Nephron progenitor cell (in vitro differentiated cells): ENCODE measurements at places on chromosomes 3 and 15.

DNA sequence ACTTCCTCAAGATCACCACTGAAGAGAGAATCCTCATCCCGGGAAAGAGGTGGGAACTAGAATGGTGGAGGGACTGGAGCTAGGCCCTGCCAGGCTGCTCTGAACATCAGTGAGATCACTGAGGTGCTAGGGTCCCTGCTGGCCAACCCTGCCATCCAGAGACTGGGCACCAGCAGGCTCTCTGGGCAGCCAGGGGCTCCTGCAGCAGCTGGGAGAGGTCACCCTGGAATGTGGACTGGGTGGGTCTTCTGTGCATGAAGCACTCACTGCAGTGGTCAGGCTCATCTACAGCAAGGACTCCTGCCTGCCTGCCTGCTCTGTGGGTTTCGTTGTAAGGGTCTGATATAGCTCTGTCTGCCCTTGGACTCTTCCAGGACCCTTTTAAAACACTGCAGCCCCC lies 24.9 kb downstream of the ALS2CL start:
- no peak for DNase-seq

DNA sequence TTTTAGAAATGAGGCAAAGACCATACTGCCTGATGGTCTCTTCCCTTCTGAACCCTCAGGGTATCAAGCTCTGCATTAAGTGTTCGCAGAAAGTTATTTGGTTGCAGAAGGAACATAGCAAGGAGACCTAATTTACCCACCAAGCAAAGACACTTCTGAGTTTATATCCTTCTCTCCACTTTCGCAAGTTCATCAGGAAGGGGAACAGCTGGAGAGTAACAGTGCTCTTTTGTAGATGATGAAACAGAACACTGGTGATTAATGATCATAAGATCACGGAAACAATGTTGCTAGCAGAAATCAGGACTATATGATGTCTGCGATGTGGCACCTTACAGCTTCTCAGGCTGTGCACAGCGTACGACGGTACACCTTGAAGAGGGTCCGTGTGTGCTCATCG lies 62.1 kb downstream of the NCEH1 start:
- DNase-seq = no peak

- no peak for DNase-seq
Observed at GRCh38 chr15:81199031-81199779, 2.5 kb downstream of the IL16 start.

DNA sequence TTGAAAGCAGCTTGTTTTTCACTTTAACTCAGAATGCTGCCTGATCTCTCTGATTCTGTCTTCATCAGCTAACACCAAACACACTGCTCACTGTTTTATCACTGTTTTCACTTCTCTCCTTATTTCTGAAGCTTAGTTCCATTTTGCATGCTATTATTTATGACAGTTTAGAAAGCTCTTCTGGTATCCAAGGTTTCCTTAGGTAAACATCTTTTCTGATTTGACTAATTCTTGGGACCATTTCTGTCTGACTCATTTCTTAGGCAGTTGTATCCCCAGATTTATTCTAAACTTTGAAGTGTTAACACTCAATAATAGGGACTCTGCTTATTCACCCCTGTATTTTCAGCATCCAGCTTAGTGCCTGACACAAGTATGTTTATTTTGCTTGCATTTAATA lies 167.7 kb downstream of the BCHE start:
- no peak for DNase-seq

GRCh38 chr3:102329066-102329465 lies 105.7 kb upstream of the ZPLD1 start:
- DNase-seq = no peak

GRCh38 chr3:77362936-77363335 lies 323.0 kb downstream of the ROBO2 start:
- no peak for DNase-seq

- DNase-seq = no peak
Observed at GRCh38 chr3:69558912-69559311, 173.0 kb upstream of the FRMD4B start.

GRCh38 chr3:122533931-122534334 lies 19.2 kb upstream of the KPNA1 start:
- DNase-seq = no peak

- DNase-seq = peak; percentile 9
Observed at GRCh38 chr3:167350245-167350862, 29.7 kb downstream of the ZBBX start.

DNA sequence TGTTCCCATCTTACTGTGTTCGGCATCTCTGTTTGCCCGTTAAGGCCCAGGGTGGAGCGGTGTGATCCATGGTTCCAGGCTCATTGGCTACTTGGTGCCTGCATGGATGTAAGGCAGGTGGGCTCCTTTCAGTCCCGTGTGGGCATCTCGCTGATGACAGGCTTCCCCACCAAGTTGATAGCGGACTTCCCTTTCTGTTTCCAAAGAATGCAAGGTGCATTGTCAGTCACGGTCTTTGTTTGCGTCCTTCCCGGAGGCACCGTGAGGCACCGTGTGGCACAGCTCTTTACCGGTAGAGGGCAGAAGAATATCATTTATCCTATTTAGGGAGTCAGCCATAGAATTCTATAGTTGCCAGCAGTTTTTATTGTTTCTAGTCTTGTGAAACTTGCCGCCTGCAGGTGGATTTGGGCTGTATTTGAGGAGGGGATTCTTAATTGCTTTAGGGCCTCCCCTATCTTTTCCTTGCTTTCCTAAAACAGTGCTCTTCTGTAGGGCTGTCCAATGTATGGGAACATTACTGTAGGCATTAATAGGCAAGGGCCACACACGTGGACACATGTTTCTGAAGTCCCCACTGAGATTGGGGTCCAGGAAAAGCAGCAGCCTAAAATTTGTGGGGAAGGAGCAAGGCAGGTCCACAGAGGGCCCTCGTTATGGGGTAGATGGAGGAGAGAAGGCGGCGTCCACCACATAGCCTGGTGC lies 244.1 kb downstream of the SLCO3A1 start:
- DNase-seq = peak; percentile 65

GRCh38 chr3:182937293-182938051 lies 42.9 kb downstream of the DCUN1D1 start:
- no peak for DNase-seq

- DNase-seq = no peak
Observed at GRCh38 chr3:93969997-93970396, 3.7 kb downstream of the PROS1 start.

GRCh38 chr15:31069360-31070000 lies 32.0 kb downstream of the TRPM1 start:
- DNase-seq = no peak

DNA sequence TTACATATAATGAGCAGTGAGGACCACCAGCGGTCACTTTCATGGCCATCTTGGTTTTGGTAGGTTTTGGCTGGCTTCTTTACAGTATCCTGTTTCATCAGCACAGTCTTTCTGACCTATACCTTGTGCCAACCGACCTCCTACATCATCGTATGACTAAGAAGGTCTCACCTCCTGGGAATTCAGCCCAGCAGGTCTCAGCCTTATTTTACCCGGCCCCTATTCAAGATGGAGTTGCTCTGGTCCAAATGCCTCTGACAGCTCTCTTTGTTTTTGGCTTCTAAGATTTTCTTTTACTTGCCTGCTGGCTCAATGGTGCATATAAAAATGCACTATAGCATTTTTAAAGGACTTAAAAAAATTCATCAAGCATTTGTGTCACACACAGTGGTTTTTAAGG lies 3.2 kb upstream of the MME start:
- DNase-seq = no peak

DNA sequence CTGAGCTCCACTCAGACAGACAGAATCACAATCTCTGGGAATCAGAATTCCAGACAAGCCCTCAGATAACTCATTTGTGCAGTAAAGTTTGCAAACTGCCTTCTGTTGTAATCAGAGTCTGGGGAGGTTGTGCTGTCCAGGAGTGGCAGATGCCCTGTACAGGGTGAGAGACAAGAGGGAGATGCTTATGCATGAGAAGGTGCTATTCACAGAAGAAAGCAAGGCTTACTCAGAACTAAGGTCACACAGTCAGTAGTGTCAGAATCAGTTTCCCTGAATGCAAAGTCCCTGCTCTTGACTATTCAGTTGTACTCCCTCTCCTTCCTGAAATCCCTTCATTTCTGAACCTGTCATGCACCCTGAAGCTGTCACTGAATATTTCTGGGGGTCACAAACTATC lies 43.7 kb downstream of the SRPRB start:
- DNase-seq = no peak

GRCh38 chr3:112778353-112778948 lies 68.2 kb downstream of the CD200R1L start:
- no peak for DNase-seq

DNA sequence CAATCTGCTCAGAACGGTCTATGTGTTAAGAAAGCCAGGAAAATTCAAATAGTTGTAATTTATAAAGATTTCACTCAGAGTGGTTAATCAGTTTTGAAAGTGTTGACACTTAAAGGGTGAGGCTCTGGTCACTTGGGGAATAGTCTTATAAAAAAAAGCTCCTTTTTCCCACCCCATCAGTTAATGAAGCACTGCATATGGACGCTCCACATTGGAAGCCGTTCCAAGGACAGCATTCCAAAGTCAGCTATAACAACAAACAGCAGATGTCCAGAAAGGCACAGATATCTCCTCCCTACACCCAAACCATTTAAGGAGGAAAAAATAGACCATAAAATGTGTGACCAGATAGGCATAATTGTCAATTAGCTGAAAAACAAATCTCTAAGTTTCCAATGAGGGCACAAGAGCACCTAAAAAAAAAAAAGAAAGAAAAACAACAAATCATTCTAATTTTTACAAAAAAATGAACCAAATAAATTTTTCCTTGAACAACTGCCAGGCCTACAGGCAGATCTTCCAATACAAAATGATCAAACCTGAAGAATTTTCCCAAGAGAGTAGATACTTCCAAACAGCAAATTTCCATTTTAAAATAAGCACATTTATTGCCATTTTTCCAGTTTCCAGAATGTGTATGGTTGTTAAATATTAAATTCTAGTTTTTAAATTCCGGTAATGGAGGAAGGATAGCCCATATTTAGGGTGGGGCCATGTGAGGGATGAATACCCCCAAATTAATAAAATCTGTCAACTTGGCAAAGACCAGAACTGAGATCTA lies 198.3 kb downstream of the ERC2 start:
- DNase-seq = no peak

GRCh38 chr15:25717127-25717456 lies 146.0 kb downstream of the ATP10A start:
- DNase-seq = no peak

DNA sequence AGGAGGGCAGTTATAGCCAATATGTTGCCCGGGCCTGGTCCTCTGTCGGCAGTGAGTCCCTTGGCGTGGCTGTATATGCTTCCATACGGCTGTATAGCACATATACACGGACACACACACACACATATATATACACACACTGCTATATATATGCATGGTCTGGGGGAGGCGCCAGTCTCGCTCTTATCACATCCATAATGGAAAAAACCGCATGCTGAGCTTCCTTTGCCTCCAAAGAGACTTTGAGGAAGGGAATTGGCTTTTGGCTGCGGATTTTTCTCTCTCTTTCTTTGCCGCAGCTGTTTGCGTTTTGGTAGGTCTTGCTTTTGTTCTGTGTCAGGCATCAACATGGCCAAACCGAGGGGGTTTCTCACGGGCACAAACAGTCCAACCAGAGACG lies 11.3 kb upstream of the TMEM115 start:
- no peak for DNase-seq

DNA sequence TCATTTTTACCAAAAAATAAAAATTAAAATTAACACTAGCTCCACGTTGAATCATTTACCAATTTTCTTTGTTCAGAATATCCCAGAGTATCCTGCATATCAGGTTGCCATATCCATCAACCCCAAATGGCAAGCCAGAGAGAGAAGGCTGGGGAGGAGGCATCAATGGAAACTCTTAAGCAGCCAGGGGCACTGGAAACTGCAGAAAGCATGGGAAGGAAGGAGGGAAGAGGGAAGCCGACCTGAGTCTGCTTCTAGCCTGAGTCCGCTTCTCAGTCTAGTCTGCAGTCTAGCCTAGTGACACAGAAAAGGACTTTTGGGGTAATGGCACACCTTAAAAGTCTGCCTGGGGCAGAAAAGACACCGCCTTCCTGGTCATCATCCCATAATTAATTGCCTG lies 1.6 kb upstream of the MTHFS start:
- DNase-seq = no peak

DNA sequence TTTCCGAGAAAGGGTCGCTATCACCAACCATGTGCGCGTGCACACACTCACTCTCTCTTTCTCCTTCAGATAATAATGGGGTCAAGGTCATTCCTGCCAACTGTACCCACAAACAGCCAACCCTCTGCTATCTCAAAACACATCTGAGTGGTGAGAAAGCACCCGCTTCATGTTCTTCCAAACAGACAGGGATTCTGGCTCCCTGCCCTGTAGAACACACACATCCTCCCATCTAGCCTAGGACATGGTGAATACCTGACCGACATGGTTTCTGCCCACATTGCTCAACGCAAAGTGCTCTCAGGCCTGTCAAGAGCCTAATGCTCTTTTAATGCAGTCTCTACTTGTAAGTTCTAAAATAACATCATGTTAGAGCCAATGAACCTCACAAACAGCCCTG lies 302.2 kb downstream of the FOXP1 start:
- no peak for DNase-seq

DNA sequence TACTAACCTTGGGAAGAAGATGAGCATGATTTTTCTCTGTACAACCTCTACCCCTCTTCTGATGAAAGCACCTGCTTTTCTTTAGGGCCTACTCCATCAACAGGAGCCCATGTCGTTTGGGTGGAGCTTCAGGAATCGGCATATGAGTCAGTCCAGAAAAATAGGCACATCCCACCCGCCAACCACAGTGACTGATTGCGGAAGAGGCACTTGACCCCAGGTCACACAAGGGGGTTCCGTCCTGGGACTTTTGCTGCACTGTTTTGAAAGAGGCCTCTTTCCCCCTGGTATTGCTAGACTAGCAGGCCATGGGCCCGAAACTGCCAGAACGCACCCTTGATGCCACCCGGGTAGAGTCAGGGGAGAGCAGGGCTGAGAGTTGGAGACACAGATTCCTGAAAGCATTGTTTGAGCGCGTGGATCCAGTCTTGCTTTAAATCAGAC lies 19.3 kb upstream of the NRROS start:
- DNase-seq = no peak

DNA sequence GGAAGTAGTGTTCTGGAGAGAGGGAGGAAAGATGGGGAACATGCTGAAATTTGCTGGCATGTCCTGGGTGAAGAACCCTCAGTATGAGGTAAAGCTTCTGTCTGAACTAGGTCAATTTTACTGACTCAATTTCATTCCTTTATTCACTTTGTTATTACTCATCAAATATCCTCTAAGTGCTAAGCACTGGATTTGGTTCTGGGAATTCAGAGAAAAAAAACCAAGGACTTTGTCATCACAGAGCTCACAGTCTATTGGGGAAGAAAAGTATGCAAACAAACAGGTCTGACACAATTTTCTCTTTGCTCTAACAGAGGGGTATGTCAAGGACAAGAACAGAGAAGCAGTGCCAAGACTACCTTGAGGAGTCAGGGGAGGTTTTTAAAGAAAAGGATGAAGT lies 68.0 kb downstream of the TFG start:
- DNase-seq = no peak
